ENCODE measurements at places on chromosomes 7 and 10.

- no peak for DNase-seq
Measured at GRCh38 chr10:129754211-129755050, 209.6 kb downstream of the EBF3 start.

DNA sequence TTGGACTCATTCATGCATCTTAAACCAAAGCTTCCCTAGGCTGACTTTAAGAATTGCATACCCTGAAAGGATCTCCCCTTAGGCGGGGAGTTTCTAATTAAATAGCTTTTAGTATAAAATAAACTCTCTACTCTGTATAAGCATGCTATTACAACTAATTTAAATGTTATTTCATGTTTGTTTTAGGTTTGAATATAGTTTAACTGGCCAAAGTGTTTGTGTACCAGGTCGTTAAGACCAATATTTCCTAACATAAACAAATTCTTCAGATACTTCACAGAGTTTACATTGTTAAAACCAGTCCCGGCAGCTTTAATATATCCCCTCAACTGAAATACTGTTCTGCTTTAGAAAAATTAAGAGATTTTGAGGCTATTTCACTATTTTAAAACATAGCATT, 2.3 kb downstream of the GLI3 start:
- no peak for DNase-seq

DNA sequence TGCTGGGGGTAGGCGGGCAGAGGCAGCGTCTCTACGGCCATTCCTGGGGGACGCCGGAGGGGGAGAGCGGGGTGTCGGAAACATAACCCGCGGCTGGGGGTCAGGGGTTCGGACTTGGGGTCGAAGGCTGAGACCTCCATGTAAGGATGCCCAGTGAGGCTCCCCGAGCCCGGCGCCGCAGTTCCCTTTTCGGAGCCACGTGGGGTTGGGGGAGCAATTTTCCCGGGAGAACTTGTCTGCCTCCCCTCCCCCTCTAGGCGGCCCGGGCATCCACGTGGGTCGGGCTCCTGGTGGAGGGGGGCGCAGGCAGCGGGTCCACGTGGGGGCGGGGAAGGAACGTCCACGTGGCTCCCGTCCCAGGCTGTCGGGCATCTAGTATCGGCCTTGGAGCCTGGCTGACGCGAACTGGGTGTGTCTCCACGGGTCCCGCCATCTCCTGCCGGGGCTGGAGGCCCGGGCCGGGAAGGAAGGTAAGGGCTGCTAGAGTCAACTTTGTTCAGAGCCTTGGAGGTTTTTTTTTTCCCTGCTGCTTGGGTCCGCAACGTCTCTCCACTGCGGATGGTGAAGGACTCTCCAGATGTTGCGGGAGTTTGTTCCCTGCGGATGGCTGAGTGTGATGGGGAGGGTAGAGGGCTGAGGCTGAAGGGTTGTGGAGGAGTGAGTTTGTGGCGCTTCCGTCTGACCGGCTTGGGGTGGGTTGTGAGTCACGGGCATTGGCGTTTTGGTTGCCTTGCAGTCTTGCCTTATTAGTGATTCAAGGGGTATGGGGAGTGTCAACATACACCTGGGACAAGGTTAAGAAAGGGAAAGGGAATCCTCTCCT, 744 bp downstream of the PPRC1 start:
- peak; percentile 55 for DNase-seq

- no peak for DNase-seq
Measured at GRCh38 chr7:105713488-105714465, 132.5 kb upstream of the EFCAB10 start.

GRCh38 chr10:119801998-119802538, 70.6 kb downstream of the MCMBP start:
- DNase-seq: no peak

DNA sequence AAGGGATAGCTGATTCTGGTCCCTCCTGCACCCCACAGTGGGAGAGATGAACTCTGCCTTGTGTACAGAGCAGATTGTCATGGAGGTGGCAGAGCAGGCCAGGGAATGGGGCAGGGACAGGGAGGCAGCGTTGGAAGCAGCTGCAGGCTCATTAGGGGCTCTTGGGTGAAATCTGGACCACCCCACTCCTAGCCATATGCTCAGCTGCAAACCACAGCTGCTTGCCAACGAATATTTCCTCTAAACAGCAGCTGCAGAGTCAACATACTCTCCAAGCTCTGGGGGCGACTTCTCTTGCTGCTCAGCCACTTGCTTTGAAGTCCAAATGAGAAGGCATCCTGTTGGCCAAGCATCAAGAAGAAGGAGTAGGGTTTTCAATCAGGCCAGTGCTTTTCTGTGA, 302.3 kb upstream of the AUTS2 start:
- DNase-seq: no peak

GRCh38 chr7:34069676-34070075, 164.3 kb downstream of the BMPER start:
- no peak for DNase-seq

DNA sequence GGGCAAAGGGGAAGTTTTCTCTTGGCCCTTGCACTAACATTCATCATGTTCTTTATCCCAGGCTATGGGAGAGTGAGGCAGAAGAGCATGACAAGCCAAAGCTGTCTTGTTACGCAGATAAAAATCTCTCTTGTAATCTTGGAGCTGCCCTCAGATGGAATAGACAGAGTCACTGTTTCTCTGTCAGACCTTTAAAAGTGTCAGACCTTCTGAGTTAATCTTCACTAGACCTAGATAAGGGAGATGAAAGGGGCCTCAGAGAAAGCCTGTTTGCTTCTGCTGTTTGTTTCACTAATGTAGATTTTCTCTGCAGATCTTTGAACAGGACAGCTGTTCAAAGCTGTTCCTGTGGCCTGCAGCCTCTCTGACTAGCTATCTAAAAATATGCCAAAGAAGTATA, 112.9 kb downstream of the KIF20B start:
- no peak for DNase-seq

DNA sequence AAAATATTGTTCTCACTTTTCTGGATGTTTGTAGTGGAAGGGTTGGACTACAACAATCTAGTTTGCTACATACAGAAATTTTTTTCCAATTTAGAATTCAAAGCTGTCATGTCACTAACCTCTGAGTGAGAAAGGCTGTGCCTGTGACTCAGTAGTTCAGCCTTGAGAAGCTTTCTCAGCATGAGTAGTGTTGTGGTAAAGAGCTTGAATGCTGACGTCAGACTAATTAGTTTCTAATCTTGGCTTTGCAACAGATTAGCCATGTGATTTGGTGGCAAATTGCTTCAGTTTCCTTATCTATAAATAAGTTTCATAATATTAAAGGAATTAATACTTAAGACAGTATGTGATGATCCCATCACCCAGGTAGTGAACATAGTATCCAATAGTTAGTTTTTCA, 83.8 kb downstream of the ABCA13 start:
- no peak for DNase-seq

DNA sequence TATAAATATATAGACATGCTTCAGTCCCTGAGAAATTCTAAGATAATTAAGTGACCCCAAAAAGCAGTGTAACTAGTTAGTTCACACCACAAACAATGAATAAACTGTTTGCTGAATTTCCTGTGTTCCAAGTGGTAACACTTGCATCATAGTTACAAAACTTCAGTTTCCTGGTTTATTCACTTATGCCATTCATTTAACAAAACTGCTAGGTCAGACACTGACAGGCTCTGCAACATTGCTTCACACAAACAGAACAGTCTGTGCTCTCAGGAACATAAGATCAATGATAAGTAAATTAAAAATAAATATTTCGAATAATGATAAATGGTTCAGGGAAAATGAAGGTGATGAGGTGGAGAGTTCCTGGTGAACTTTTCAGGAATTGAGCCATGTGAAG, 133.3 kb upstream of the NAMPT start:
- no peak for DNase-seq

- DNase-seq: no peak
Measured at GRCh38 chr7:131285556-131285955, 42.1 kb upstream of the MKLN1 start.

DNA sequence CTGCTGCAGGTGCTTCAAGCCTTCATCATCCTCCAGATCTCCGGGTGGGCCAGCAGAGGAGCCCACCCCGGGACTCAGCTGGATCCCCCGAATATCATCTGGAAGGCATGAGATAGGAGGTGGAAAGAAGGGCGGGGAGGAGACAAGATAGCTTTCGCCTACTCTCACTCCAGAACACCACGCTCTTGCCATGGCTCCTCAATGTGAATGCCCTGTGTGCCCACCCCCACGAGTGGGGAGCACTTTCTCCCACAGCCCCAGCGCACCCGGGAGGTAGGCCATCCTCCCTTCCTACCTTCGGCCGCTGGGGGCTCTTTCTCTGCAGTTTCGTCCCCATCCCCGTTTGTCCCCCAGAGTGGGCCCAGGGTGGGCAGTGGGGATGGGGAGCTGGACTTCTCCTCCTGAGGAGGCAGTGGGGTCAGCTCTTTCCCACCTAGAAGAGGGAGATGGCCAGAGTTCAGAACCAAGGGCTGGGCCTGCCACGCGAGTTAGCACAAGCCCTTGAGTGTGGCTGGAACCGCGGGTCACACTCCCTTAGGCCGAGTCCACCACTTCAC, 8.9 kb downstream of the GIGYF1 start:
- no peak for DNase-seq

Data from stimulated activated CD8-positive, alpha-beta memory T cell treated with anti-CD3 and anti-CD28 coated beads, Interleukin-12 subunit alpha, Interleukin-12 subunit beta, amount 100 ng/mL, for 4 hours (primary cell).